ENCODE measurements at places on chromosomes 12 and 14.

- no peak for DNase-seq
Observed at GRCh38 chr14:98919434-98919833, 352.6 kb downstream of the BCL11B start.

DNA sequence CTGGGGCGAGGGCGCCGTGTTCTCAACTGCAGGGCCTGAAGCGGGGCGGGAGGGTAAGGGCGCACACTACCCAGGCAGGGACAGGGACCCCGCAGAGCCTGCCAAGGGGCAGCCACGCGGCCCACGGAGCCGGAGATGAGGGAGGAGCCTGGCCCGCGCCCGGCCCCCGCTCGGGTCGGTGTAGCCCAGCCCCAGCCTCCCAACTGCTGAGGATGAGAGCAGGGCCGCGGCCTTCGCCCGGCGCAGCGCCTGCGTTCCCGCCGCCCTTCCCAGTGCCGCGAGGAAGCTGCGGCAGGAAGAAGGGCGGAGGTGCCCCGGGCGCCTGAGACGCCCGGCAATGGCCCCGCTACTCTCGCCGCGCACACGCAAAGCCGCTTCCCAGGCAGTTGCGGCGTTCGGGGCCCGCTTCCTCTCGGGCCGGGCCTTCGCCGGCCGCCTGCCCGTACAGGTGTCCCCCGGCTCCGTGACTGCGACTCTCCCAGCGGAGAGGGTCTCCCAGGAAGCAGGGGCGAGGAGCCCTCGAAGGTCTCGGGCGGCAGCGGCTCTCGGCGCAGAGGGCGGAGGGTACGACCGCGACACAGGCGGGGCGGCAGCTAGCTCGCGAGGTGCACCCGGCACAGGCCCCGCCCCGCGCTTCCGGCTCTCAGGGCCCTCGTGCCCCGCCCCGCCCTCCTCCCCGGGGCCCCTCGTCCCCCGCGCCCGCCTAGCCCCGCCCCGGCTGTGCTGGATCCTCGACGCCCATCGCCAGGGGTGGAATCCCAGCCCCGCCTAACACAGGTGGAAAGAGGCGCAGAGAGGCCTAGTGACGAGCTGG is 24.8 kb upstream of the YY1 start:
- DNase-seq, result peak; percentile 93

GRCh38 chr12:52792185-52793029 is 3.5 kb downstream of the KRT3 start:
- DNase-seq, result no peak

- no peak for DNase-seq
Observed at GRCh38 chr12:1936406-1937320, 18.2 kb upstream of the CACNA2D4 start.

DNA sequence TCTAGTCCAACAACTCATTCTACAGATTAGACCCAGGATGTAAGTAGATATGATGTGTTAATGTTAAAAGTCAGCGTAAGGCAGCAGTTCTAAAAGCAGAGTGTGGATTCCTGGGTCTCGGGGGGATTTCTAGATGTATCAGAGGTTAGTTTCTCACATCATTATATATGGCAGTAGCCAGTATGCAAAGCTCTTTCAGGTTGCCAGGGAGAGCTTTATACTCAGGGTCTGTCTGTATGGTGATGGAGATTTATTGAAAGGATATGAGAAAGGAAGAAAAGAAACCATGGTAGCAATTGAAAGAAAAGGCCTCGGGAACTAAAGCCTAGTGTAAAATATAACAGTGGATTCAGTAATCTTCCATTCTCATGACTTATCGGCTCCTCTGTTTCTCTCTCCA is 26.2 kb upstream of the PAWR start:
- no peak for DNase-seq

GRCh38 chr12:113200021-113200797 is 14.7 kb downstream of the RITA1 start:
- DNase-seq, result no peak

GRCh38 chr14:43981135-43981768 is 525.8 kb downstream of the FSCB start:
- DNase-seq, result peak; percentile 7

DNA sequence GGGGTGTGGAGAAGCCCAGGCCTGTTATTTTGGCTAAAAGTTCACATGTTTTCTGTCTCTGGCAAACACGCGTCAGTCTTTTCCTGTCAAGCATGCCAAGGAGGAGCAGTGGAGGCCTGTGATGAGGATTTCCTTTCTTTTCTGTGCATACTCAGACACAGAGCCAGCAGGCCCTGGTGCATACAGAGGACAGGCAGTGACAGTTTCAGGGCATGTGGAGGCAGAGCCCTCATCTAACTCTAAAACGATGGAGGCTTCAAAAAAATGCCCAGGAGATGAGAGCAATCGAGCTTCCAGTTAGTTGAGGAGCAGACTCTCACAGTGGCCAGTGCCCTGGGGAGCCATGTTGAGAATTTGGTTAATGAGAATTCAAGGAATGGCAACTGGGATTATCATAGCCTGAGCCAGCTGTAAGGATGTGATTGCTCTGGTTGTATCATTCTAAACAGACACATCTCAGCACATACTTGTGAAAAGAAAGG is 66.5 kb downstream of the TRAFD1 start:
- no peak for DNase-seq
